Substantia nigra (tissue), 51 donors: ENCODE measurements at places on chromosomes 16 and 17.

GRCh38 chr17:7508145-7508544 lies 24.0 kb downstream of the POLR2A start:
- DNase-seq = no peak

DNA sequence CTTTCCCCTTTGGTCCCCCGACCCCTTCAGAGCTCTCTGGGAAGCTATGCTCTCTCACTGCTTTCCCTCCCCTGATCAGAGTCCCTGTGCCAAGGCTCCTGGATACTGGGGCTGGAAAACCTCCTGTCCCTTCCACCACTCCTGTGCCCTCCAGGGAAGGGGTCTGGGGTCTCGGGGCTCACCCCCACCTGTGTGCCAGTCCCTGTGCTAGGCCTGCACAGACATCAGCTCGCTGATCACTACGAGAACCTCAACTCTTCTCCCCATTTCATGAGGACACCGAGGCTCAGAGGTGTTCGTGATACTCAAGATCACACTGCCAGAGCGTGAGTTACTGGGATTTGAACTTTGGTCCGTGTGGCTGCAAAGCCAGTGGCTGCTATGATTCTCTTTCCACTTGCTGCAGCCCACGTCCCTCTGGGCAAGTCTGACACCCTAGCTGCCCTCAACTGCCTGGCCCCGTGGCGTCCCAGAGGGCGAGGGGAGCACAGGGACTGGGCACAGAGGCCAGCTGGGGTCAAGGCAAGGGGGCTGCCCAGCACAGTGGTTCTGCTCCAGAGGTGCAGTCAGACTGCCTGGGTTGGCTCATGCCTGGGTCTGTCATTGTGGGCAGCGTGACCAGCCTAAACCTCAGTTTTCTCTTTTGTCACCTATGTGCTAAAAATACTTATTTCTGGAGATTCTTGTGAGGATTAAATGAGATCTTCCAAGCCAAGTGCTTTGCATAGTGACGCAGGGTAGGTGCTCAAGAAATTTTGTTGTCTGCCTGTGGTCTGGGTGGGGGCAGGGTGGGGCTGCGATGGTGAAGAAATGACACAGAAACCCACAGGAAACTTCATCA lies 43.8 kb upstream of the TOB1 start:
- DNase-seq = no peak

DNA sequence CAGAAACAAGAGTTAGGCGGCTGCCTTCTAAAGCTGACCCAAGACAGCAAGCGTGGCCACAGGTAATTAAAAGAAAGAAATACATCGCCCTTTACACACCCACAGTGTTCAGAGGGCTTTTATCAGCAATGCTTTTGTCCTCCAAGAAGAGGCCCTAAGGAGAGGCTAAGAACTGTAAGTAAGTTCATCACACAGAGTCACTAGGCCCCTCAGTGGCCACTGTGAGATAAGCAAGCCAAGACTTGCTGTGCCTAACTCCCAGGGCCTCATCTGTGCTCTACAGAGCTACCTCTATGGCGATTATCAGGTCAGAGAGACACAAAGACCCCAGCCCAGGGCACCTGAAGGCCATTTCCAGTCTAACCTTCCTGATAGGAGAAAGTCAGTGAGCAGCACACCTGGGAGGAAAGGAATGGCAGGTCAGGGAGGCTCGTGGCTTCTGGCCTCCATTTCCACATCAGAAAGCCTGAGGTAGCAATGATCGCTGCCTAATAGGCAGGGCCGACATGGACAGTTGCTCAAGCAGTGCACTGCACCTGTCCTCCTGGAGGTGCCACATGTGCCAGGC lies 545.2 kb upstream of the CDH11 start:
- DNase-seq = no peak

GRCh38 chr16:89410794-89411309 lies 79.5 kb downstream of the ANKRD11 start:
- no peak for DNase-seq

- DNase-seq = no peak
Measured at GRCh38 chr17:77741109-77741508, 217.4 kb upstream of the TNRC6C start.
